Dorsolateral prefrontal cortex (tissue), 122 donors: ENCODE measurements at places on chromosomes 13 and 19. TPM values are rescaled to one million over a fixed set of nuclear protein-coding genes. Genes with fewer than 3 reads are reported as not detected.

The LIM2 gene
- total RNA-seq, result not detected

DNA sequence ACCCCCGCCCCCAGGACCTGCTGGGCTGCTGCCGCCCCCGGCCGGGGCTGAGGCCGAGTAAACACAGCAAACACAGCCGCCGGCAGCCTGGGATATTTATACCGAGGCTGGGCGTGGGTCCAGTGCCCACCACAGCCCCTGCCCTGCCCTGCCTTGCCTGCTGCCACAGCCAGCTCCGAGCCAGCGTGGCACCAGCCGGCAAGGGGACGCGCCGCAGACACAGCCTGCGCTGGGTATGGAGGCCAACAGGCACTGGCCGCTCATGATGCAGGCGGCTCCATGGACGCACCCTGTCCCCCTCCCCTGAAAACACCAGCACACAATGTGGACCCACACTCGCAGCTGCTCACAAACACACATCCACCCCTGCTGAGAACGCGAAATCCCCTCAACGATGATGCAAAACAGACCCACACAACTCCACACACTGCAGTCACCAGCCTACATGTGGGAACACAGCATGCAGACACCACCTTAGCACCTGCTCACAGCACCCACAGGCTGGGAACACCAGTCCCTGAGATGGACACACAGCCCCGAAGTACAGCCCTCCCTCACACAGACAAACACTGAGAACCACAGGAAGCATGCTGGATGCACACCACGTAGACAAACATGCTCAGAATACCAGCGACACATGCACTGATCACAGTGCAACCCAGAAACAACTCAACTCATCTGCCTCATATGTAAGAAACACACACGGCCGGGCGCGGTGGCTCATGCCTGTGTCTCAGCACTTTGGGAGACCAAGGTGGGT, 16.2 kb downstream of the CCDC97 start:
- no peak for DNase-seq

The ATP4B gene
- not detected for total RNA-seq

- DNase-seq, result no peak
Measured at GRCh38 chr13:20126541-20127261, 34.2 kb downstream of the GJA3 start.

The NLRP12 gene
- total RNA-seq, result not detected
